Thymus (tissue), 14 donors: ENCODE measurements at places on chromosomes 11 and 22.

GRCh38 chr11:43746670-43747069 is 66.1 kb downstream of the HSD17B12 start:
- DNase-seq, result no peak

- DNase-seq, result no peak
Observed at GRCh38 chr11:93219440-93219839, 21.6 kb upstream of the SLC36A4 start.

DNA sequence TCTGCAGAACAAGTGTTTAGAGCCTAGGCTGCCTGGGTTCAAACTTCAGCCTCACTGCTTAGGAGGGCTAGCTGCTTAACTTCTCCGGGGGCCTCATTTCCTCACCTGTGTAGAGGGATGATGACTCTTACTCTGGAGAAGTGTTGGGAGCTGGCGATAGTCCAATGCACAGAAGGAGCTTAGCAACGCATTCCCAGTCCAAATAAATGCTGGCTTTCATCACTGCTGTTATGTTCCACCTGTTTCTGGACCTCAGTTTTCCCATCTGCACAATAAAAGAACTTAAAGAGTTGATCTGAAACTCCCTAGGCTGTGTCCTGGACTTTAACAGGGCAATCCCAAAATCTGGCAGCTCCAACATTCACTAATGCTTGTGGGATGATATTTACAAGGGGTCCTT is 337.8 kb downstream of the MIAT start:
- no peak for DNase-seq

DNA sequence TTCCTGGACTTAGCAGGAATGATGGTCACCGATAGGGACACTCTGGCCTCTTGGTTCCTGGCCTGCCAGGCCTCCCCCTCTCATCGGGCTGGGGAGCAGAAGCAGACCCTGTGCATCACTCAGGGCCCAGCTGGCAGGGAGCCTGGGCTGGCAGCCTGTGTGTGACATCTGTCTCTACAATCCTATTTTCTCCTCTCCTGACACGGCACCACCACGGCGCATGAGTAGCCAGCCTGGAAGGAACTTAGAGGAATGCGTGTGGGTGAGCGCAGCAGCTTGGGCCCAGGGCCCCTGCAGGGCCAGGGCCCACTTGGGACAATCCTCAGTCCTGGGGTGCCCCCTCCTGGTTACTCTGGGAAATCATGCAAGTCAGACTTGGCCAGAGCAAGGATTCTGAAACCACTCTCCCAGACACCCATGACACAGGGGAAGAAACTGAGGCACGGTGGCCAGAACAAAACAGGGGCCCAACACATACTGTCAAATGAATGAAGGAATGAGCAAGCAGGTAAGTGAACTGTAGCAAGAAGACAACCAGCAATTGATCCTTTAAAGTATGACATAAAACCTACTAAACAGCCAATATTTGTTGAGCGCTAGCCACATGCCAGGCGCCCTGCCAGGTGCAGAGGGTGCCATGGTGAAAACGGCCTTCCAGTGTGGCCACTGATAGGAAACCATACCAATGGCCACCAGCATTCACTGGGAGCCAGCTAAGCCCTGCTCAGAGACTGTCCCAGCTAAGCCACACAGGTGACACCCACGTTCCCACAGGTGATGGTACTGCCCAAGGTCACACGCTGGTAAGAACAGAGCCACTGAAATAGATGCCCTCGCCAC is 13.3 kb downstream of the RSPH14 start:
- DNase-seq, result no peak

DNA sequence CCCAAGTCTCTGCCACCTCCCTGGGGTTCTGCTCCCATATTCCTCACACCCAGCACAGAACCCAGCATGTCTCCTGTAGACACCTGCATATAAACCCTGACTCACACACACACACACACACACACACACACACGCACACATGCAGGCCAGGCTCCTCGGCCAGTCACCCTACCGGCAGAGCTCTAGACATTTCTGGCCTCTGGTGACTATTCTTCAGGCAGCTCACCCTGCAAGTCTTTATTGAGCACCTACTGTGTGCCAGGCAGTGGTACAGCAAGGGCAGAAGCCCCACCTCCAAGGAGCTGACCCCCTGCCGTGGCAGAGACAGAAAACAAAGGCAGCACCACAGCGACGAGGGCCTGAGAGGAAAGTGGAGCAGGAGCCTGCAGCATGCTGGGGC is 50.3 kb downstream of the CDKN1C start:
- DNase-seq, result no peak

- no peak for DNase-seq
Observed at GRCh38 chr11:76410851-76411357, 29.8 kb downstream of the GVQW3 start.

DNA sequence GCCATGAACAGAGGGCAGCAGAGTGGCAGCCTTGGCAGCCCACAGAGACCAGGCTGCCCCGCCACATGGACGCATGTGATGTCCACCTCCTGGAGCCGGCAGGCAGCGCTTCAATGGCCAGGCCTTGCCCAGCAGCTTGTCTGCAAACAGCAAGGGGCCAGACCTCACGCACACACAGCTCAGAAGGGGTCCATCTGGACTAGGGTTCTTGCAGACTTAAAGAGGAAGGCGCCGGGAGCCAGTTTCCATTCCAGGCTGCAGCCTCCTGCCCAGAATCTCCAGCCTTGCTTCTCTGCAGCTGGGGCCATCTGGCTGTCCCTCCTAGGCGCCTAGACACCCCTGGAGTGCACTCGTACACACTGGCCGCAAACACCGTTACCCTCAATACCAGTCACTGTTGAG is 91.9 kb upstream of the TMEM45B start:
- DNase-seq, result no peak

DNA sequence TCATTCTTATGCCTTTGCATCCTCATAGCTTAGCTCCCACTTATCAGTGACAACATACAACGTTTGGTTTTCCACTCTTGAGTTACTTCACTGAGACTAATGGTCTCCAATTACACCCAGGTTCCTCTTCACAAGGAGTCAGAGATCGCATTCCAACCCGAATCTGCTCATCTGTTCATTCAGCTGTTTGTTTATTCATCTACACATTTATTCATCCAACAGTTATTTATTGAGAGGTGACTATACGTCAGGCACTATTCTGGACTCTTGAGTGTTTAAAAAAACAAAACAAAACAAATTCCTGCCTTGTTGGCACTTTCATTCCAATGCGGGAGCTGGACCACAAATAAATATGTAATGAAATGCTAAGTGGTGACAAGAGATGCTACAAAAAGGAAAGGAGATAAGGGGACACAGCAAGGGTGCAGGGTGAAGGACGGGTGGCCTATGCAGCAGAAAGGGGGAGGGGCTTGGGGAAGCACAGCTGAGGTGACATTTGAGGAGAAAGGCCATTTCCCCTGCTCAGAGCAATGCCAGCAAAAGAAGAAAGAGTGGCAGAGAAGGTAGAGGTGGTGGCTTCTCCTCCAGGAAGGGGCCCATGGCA is 393.8 kb upstream of the SYN3 start:
- DNase-seq, result no peak

DNA sequence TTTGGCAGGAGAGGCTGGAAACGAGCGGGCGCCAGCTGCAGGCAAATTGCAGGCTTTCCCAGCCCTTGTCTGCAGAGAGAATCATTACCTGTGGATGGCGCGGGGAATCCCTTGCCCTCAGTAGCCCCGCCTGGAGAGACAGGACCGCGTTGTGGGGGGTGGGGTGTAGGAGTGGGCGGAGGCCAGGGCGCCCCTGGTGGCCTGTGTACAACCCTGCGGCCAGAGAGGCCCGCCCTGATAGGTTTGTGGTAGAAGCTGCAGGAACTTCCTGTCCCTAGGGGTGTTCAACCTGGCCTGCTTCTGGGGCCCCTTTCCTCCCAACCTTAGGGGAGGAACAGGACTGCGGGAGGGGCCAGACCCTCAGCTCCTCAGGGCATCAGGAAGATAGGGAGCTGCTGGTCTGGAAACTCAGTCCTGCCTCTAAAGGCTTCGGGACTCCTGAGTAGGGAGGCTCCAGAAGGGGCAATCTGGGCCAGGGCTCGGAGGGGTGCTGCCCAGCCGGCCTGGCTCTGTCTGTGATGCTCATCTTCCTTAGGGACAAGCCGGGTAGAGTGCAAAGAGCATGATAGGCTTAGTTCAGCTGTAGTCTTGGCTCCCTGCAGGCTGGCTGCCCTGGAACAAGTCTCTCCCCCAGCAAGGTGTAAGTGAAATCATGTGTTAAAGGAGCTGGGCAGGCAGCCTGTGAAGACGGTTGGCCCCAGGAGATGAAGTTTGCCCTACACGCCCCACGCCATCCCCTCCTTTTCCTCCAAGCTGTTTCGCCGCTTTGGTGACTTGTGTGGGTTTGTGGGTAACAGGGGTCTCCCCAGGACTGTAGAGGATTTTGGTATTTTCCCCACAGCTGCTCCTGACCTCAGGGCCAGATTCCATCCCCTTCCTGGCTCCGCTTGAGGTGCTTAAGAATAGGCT is 24.1 kb upstream of the SUSD2 start:
- no peak for DNase-seq

- DNase-seq, result no peak
Observed at GRCh38 chr11:64007160-64007628, 21.0 kb downstream of the OTUB1 start.

- DNase-seq, result no peak
Observed at GRCh38 chr22:23565915-23566704, 14.0 kb downstream of the IGLL1 start.

DNA sequence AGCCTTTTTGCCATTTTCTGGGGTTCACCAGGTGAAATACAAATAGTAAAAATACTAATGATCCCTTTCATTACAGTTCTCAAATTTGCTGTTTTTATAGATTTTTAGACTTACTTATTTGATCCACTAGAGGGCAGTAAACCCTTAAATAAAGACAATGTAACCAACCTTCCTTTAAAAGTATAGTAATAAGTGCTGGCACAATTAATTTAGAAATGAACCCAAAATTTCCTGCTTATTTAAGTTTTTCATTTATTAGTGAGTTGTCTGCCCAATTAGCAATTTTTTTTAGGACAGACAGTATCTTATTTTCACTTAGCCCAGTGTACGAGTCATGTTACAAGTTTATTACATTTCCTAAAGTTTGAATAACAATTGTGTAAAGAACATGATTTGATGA is 4.7 kb downstream of the DDIAS start:
- DNase-seq, result no peak

GRCh38 chr11:124534051-124534450 is 9.4 kb downstream of the OR8B12 start:
- no peak for DNase-seq
